ENCODE measurements at places on chromosomes 4 and X. TPM values are rescaled to one million over a fixed set of nuclear protein-coding genes. Genes with fewer than 3 reads are reported as not detected.

Gene ARSD
- total RNA-seq, result 6.1 TPM

DNA sequence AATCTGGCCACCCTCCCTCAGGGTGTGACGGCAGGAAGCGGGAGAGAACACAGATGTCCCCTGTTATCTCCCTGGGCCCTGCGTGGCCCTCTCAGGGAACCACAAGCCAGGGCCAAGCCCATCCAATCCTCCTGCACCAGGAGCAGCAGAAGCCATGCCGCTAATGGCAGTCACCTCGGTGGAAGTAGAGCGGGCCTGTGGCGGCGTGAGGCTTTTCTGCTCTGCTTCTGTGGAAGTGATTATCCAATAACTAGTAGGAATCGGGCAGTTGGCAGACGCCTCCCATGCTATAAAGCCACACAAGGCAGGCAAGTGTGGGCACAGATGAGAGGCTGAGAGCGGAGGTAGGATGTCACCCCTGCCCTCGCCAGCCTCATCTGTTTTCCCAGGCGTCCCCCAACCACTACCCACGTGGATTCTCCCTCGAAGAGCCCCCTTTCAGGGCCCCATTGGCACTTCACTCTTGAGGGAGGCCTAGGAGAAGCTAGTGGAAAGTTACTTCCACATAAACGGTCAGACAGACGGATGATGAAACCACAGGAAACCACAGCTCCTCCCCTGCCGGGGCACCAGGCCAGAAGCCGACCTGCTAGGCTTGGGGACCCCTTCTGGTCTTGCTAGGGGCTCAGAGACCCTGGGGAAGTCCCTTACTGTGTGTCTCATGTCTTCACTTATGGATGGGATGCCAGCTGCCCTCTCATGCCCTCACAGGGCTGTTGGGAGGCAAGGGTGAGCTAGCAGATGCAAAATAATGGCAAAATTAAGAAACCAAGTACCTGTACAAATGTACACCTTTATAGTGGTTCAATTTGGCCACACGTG is 18.8 kb upstream of the TMSB4X start:
- DNase-seq, result no peak

- DNase-seq, result no peak
Observed at GRCh38 chr4:56723201-56723605, 42.1 kb upstream of the HOPX start.

GRCh38 chr4:145934434-145935047 is 4.1 kb downstream of the ZNF827 start:
- DNase-seq, result no peak

DNA sequence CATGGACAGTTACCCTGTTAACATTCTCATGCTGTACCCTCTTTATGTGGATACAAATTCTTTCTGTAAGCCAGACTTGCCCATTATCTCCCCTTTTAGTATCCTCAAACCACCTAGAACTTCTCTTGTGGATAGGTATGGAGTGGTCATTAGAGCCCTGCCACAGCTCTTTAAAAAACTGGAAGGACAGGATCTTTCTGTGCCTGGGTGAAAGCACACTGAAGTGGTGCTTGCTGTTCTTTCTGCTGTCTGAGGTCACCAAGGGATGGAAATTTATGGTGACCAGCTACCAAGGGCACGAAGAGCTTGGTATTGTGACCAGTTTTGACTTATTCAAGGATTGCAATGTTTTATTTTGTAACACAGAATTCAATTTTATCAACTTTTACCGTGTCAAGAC is 344.2 kb downstream of the CBLL2 start:
- DNase-seq, result no peak

DNA sequence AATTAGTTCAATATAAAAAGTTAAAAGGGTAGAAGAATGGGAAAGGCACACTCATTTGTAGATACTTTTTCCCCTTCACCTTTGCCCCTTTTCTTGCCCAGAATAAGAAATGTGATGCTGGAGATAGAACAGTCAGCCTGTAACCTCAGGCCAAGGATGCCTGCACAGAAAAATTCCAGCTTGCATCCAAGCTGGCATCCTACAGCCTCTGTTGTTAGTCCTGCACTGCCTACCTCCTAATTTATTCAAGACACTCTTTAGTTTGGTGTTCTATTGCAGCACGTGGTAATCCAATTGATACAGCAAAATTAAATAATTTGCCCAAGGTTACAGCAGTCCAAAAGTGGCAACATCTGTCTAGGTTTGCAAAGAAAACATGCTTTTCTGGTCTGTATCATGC is 9.7 kb upstream of the USO1 start:
- no peak for DNase-seq
